Activated CD4-positive, alpha-beta T cell treated with anti-CD3 and anti-CD28 coated beads, Interleukin-2, amount 50 U/mL, for 48 hours (primary cell): ENCODE measurements at places on chromosomes 16 and 17.

DNA sequence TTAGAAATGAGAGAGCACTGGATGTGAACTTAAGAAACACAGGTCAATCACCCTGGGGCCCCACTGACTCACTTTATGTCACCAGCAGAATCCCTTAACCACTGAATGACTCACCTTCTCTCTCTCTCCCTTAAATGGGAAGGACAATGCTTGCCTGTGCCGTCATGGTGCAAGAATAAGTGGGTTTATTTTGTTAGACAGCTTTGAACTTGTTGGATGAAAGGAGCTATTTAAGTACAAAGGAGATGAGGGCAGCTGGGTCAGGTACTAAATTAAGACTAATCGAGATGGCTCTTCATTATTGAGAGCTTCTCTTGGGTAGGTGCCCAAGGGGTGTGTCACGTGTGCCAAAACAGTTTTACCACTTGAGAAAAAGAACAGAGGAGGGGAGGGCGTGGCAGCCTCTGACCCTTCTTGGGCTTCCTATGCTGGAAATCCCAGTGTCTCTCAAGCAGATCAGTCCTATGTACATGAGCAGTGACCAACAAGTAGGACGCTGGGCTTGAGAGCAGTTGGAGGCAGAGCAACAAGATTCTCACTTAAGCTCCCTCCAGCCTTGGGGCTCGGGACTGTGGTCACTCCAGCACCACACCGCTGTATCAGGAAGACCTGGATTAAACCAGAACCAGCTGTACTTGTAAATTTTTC, 6.7 kb upstream of the KRT31 start:
- DNase-seq = peak; percentile 74

GRCh38 chr17:82615084-82616020, 32.9 kb downstream of the WDR45B start:
- no peak for DNase-seq

- DNase-seq = no peak
Observed at GRCh38 chr16:82681592-82681991, 54.8 kb downstream of the CDH13 start.

DNA sequence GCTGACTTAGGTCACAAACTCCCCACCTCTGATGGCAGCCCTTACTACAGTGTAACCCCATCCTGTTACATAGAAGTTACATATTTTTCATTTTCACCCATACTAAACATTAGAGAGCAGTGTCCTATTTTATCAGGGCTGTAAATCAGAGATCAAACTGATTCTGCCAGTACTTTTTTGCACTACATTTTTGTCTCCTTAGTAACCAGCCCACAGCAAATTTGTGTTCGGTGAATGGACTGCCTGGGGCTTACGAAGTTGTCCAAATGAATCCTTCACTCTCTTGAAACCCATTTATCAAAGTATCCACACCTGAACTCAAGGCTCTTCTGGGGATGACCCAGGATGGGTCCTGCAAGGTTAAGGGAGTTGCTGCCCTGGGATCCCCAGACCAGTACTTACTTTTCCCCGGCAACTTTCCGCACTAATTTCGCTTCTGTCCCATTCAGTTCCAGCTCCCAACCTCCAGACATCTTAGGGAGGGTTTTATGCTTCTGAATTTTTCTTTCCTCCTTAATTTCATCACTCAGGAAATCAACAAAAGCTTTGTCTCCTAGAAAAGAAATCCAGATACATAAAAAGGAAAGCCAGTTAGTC, 1.1 kb downstream of the C1QBP start:
- DNase-seq = no peak

GRCh38 chr17:56985371-56986162, 7.6 kb downstream of the SCPEP1 start:
- no peak for DNase-seq

GRCh38 chr16:11160676-11161115, 95.3 kb downstream of the SOCS1 start:
- no peak for DNase-seq

DNA sequence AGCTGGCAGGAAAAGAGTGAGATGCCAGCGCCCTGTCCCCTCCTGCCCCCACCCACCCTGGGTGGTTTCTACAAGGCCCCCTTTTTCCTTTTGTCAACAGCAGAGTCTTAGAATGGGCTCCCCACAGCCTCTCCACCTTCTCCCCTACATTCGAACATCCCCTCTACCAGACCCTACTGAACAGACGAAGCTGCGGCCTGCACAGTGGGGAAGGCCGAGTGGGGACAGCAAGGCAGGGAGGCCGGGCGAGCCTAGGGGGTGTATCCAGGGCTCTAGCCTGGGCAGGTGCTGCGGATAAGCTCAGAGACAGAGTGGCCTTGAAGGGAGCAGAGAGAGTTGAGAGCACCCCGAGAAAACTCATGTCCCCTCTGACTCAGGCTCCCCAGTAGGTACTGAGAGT, 7.4 kb downstream of the ZACN start:
- no peak for DNase-seq

DNA sequence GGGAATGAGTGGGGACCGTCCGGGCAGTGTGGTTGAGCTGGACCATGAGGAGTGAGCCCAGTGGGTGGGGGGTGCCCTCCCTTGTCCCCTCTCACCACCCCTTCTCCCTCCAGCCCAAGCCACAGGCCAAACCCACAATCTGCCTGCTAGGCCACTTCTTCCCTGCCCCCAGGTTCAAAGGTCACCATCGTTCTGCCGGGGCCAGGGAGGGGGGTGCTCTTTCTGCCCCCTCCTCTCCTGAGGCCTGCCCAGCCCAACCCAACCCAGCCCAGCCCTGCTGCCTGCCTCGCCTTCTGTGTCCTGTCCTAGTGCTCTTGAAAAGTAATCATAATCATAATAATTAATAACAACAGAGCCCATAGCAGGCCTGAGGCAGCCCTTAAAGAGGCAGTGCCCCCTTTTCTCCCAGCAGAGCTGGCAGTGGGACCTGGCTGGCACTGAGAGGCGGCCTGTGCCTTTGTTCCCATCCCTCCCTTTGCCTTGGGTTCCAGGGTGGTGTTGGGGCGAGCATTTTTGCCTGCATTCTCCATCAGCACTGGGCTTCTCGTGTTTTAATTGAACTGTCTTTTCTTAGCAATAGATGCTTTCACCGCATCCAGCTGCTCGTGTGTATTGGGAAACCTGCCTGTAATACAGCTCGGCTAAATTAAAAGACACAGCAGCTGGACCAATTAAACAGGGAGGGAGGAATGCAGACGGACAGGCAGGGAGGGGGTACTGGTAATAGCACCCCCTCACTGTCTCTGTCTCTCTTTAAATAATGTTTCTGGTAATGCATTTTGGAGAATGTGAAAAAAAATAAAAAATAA, 46.8 kb downstream of the SREBF1 start:
- no peak for DNase-seq

- DNase-seq = no peak
Observed at GRCh38 chr16:23026784-23027362, 122.4 kb downstream of the USP31 start.

DNA sequence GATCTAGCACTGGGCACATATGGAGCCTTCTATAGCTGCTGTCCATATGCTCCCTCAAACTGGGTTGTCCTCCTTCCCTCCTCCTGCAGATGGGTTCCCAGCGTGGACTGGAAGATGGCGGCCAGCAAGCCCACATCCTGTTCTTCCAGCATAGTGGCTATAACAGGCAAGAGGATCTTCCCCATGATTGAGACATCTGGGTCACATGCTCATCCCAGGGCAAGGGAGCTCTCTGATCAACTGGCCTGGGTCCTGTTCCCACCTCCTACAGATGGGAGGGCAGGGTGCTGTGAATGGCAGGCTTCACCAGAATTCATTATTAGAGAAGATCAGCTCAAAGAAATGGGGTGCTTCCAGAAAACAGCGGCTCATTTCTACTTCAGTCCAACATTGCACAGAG, 210.2 kb downstream of the PARN start:
- no peak for DNase-seq

GRCh38 chr17:76369379-76369778, 15.0 kb upstream of the SPHK1 start:
- no peak for DNase-seq

DNA sequence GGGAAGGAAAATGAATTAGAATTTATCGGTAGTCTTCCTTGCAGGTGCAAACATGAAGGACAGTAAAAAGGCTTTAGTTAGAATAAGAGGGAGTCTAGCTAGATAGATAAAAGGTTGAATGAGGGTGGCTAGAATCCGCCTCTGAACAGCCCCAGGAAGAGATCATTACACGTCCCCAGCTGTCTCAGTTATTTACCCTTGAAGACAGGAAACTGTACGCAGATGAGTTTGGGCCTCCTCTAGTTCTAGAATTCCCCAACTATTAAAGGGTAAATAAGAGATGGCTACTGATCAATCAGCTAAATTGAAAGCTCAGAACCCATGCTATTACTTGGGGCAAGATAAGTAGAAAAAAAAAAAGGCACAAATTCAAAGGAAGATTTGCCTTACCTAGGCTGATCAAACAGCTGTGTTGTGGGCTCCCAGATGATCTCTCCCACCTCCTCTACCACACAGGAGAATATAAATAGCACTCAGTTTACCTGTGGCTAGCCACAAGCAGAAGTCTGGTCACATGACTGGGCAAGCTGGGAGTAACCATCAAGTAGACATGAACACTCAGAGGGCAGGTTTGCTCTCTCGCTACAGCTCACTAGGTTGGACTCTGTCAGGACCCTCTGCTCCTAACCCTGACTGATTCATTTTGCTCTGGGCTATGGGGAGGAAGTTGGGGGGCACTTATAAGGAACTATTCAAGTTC, 17.0 kb downstream of the FAM117A start:
- DNase-seq = no peak

DNA sequence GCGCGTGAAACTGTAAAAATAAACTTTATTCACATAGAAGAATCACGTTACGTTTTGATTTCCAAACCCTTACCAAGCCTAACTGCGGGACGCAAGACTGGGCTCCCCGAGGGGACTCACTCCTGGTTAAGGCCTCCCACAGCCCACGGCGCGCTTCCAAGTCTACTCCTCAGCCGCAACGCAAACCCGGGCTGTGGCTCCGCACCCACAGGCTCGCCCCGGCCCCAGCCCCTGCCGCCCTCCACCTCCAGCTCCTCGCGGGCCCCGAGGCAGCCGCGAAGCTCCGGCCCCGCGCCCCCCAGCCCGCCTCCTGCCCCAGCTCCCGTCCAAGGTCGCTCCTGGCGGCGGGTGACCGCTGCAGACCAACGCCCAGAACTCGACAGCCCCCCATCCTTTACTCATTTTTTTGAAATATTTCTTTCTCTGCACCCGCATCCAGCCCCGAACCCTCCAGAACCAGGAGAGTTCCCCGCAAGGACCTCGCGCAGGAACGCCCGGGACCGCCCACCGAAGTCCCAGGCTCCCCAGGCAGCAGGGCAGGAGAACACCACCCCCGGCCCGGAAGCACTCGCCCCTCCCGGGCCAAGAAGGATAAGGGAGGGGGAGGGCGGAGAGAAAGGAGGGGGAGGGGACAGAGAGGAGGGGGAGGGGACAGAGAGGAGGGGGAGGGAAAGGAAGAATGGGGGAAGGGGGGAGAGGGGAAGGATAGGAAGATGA, 912 bp downstream of the USP22 start:
- DNase-seq = peak; percentile 83

- no peak for DNase-seq
Observed at GRCh38 chr16:27464626-27465482, 62.9 kb downstream of the IL21R start.

- no peak for DNase-seq
Observed at GRCh38 chr16:7399296-7399695, 66.7 kb downstream of the RBFOX1 start.

GRCh38 chr16:53212893-53213223, 158.1 kb downstream of the CHD9 start:
- no peak for DNase-seq

DNA sequence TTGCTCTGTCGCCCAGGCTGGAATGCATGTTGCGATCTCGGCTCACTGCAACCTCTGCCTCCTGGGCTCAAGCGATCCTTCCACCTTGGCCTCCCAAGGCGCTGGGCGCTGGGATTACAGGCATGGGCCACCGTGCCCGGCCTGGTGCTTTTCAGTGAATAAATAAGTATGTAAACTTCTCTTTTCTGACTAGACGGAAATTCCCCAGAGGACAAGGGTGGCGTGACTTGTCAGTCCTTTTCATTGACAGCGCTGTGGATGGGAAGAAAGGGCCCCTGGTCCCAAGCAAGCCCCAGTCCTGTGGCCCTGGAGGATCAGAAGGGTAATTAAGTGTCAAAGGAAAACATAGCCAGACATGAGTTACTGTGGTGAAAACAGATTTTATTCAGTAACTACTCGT, 9.6 kb upstream of the SPN start:
- no peak for DNase-seq

GRCh38 chr16:55571-56136, 2.0 kb downstream of the SNRNP25 start:
- DNase-seq = no peak
